Activated T-cell treated with anti-CD3 and anti-CD28 coated beads, Interleukin-2, amount 50 U/mL, for 72 hours (primary cell): ENCODE measurements at places on chromosomes 5 and 9. TPM values are rescaled to one million over a fixed set of nuclear protein-coding genes. Genes with fewer than 3 reads are reported as not detected.

INPP5E gene
- total RNA-seq = 20.1 TPM

- H3K36me3 ChIP-seq = no peaks in the 10 kb centered on the region
- no peaks in the 10 kb centered on the region for H3K27me3 ChIP-seq
- DNase-seq = no peak
Observed at GRCh38 chr9:137082222-137082924, 4.4 kb upstream of the MAN1B1 start.

DNA sequence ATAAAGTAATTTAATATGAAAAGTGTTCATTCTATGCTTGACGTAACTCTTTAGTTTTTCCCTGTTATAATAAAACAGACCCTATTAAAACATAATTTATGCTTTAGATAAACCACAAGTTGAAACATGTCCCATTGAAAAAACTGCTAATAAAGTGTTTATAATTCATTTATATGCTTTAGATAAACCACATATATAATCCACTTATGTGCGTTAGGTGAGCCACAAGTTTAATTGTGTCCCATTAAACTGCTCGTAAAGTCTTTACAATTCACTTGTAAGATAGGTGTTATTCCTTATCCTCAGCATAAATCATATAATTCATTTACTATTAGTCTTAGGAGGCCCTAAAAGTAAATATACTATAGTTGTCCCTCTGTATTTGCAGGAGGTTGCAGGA, 3.6 kb downstream of the NIPSNAP3B start:
- peaks cover 1% of the 10 kb centered on the region for H3K36me3 ChIP-seq
- DNase-seq = no peak
- H3K27ac ChIP-seq = no peak overlapping the region
- no peak overlapping the region for H3K4me3 ChIP-seq

- DNase-seq = no peak
- H3K27ac ChIP-seq = no peak overlapping the region
- H3K36me3 ChIP-seq = no peaks in the 10 kb centered on the region
- H3K27me3 ChIP-seq = peaks cover 7% of the 10 kb centered on the region
- H3K4me1 ChIP-seq = no peaks in the 10 kb centered on the region
Observed at GRCh38 chr9:124482431-124483031, 24.7 kb downstream of the NR5A1 start.

PDE6A gene
- not detected for total RNA-seq

DNA sequence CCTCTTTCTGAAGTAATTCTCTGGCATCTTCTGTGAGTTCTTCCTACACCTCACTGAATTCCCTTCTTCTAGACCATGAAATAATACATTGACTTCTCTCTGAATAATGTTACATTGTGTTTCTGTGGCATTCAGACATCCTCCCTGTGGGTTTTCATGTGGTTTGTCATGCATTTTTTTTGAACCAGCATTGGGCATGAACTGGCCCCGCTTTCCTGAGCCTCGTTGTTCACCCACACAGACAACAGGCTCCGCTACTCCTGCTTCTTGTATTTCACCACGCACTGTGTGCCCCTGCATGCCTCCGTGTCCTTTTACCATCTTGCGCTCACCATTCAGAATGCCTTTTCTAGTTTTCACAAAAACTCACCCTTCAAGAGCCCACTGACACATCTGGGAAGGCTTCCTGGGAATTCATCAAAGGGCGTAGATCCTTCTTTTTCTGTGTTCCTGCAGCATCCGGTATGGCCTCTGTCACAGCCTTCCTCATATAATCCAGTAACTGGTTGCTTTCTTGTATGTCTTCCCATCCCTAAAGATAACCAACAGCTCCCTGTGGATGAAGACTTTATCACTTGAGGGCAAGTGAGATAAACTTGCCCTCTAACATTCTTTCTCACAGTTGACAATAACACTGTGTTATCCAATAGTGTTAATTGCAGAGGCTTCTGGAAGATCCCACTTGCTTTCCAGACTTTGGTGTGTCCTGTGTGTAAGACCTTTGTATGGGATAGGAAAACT, 51.5 kb upstream of the ADAMTSL1 start:
- H3K4me3 ChIP-seq = no peak overlapping the region
- no peaks in the 10 kb centered on the region for H3K36me3 ChIP-seq
- no peaks in the 10 kb centered on the region for H3K27me3 ChIP-seq
- H3K4me1 ChIP-seq = no peaks in the 10 kb centered on the region
- H3K27ac ChIP-seq = no peak overlapping the region
- no peak for DNase-seq

- no peak for DNase-seq
- no peak overlapping the region for H3K4me3 ChIP-seq
- H3K27me3 ChIP-seq = no peaks in the 10 kb centered on the region
- no peaks in the 10 kb centered on the region for H3K36me3 ChIP-seq
- H3K4me1 ChIP-seq = no peaks in the 10 kb centered on the region
- no peak overlapping the region for H3K27ac ChIP-seq
Observed at GRCh38 chr5:125037530-125037929, 291.1 kb upstream of the ZNF608 start.

DPYSL3 gene
- 0.12 TPM for total RNA-seq

GCNT4 gene
- total RNA-seq = 3.2 TPM

DNA sequence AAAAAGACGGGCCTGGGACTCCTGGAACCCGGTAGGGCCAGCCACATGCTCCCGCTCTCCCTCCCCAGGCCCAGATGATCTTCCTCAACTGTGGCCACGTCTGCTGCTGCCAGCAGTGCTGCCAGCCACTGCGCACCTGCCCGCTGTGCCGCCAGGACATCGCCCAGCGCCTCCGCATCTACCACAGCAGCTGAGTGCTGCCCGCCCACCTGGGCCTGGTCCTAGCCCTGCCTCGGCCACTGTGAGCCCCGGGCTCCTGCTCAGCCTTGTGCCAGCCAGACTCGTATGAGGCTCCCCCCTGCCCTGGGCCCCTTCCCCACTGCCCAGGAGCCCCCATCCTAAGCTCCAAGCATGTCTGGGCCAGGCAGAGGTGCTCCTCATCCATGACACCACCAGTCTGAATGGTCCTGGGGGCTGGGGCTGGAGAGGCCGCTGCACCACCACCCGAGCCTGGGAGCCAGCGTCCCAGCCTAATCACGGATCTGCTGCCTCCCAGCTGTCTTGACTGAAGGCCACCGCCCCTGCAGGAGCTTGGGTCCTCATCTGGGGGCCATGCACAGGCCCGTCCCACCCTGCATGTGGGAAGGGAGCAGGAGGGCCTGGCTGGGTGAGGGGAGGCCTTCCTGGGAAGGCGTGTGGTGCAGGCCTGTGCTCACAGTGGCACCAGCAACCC, 51.5 kb downstream of the LRSAM1 start:
- H3K4me3 ChIP-seq = no peak overlapping the region
- no peak for DNase-seq
- no peaks in the 10 kb centered on the region for H3K27me3 ChIP-seq
- no peaks in the 10 kb centered on the region for H3K36me3 ChIP-seq
- no peak overlapping the region for H3K27ac ChIP-seq
- no peaks in the 10 kb centered on the region for H3K4me1 ChIP-seq

GRCh38 chr5:147509710-147510651, at the start of gene DPYSL3:
Gene DPYSL3, minus strand, starts transcription at chr5:147510068. Its CDS starts 210 bp downstream, at chr5:147509858.
- peaks cover 5% of the 10 kb centered on the region for H3K36me3 ChIP-seq
- H3K4me1 ChIP-seq = peaks cover 6% of the 10 kb centered on the region
- peaks cover 31% of the 10 kb centered on the region for H3K27me3 ChIP-seq

GPR150 gene
- 1.1 TPM for total RNA-seq

DNA sequence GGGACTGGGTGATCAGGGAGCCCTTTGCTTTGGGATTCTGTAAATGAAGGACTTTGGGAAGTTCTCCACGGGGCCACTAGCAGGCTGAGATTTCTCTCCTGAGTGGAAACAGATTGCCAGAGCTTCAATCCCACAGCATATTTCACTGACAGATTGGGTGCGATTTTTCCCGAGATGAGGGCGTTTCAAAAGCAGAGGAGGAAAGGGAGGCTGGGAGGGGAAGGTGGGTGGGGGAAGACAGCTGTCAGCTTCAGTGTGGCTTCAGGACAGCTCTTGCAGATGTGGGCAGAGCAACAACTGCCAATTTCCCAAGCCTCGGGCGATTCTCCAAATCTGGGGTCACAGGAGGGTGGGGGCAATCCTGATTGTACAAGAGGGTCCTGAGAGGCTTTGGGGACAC, 258.5 kb upstream of the ADRA1B start:
- H3K4me1 ChIP-seq = no peaks in the 10 kb centered on the region
- H3K36me3 ChIP-seq = no peaks in the 10 kb centered on the region
- DNase-seq = no peak
- H3K27me3 ChIP-seq = no peaks in the 10 kb centered on the region

IL17B gene
- total RNA-seq = not detected

DNA sequence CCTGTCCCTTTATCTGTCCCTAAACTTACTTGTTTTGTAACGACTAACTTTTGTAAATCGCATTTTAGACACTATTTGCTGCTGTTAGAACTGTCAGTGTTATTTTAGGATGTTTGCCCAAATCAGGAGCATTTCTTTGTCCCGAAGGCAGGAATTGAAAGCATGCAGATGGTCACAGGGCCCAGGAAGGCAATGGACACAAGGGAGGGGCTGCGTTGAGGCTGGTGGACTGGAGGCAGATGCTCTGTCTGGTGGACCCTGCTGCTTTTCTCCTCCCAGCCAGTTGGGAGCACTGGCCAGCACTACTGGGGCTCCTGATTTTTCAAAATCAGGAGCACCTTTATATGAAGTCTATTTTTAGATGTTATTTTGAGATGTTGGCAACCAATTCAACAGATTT, 31.7 kb downstream of the DOCK2 start:
- H3K36me3 ChIP-seq = peaks cover 12% of the 10 kb centered on the region
- H3K27me3 ChIP-seq = no peaks in the 10 kb centered on the region
- DNase-seq = no peak

GRCh38 chr5:97636766-97637165, 453.7 kb upstream of the RIOK2 start:
- no peak for DNase-seq
- H3K36me3 ChIP-seq = no peaks in the 10 kb centered on the region
- H3K4me3 ChIP-seq = no peak overlapping the region
- no peaks in the 10 kb centered on the region for H3K27me3 ChIP-seq
- H3K4me1 ChIP-seq = no peaks in the 10 kb centered on the region

- H3K36me3 ChIP-seq = peaks cover 11% of the 10 kb centered on the region
- H3K27ac ChIP-seq = no peak overlapping the region
- peaks cover 19% of the 10 kb centered on the region for H3K4me1 ChIP-seq
- no peak overlapping the region for H3K4me3 ChIP-seq
Observed at GRCh38 chr5:157558041-157558595, 17.5 kb downstream of the ADAM19 start.
